ENCODE measurements at places on chromosomes 7 and 10.

DNA sequence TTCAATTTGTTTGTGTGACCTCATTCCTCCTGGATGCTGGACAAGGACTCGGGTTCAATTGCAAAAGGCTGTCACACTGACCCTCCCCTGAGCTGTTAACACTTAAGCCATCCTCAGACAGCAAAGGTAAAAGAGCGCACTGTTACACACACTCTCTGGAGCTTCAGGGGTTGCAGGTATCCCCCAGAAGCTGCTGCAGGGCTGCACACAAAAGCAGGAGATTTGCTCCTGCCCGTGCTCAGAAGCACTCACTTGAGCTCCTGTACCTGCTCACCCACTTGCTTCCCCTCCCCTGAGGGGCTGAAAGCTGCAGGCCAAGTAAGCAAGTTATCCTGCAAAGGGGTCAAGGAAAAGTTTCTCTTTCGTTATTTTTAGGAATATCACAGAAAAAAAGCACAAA, 886.2 kb upstream of the ZWINT start:
- DNase-seq: no peak

GRCh38 chr7:133699386-133699785, 427.8 kb upstream of the LRGUK start:
- DNase-seq: no peak

- DNase-seq: no peak
Observed at GRCh38 chr7:6330657-6331056, 58.2 kb upstream of the CYTH3 start.

DNA sequence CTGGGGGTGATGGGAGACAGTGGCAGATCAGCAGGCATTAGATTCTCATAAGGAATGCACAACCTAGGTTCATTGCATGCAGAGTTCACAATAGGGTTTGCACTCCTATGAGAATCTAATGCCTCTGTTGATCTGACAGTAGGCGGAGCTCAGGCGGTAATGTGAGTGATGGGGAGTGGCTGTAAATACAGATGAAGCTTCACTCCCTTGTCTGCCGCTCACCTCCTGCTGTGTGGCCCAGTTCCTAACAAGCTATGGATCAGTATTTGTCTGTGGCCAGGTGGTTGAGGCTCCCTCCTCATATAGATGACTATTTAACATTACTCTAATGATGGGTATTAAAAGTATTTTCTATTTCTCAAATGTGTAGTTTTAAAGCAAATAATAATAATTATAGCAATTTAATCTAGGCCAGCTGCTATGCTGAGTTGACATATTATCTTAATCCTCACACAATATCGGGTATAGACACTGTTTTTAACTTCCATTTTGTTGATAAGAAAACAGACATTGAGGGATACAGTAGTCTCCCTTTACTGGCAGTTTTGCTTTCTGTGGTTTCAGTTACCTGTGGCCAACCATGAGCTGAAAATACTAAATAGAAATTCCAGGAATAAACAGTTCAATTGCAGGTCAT, 39.9 kb downstream of the KIF20B start:
- DNase-seq: no peak

- no peak for DNase-seq
Observed at GRCh38 chr7:121167971-121168370, 160.8 kb upstream of the WNT16 start.

DNA sequence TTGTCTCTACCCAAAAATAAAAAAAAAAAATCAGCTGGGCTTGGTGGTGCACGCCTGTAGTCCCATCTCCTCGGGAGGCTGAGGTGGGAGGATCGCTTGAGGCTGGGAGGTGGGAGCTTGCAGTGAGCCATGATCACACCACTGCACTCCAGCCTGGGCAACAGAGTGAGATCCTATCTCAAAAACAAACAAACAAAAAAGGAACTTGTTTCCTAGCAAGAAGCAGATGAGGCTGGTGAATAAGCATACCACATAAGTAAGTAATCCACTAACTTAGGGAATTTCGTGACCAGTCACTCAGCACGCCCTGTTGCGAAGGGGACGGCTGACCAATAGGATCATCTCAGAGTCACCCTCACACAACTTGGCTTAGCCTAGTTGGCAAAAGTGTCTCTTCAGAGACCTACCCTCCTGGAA, 64.6 kb downstream of the CUX1 start:
- no peak for DNase-seq

All from NCI-H510A treated with DMSO at 0.1 percent for 48 hours (cell line).